ENCODE measurements at places on chromosomes 2 and 18. TPM values are rescaled to one million over a fixed set of nuclear protein-coding genes. Genes with fewer than 3 reads are reported as not detected.

The HOXD9 gene
- not detected for total RNA-seq

The ACADL gene
- not detected for total RNA-seq

The GCKR gene
- total RNA-seq: under 0.01 TPM

The RPRM gene
- not detected for total RNA-seq

The PLEKHA3 gene
- total RNA-seq: 5.0 TPM

The VWC2L gene
- not detected for total RNA-seq
